ENCODE measurements at places on chromosomes 7 and 10.

DNA sequence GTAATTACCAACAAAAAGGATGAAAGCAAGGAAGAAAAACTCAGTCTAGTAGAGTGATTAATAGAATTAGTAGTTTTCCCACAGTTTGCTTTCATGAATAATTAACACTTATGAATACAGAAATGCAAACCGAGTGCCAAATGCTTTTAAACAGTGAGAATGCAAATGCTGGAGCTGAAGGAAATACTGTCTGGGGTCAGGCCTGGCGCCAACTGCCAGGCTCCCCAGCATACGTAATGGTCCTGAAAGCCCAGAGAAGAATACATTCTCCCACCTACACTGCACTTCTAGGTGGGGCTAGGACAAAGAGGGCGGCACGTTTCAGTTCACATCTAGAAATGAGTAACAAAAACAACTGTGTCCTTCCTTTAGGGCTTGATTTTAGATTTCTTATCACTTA is 30.0 kb downstream of the GLUD1 start:
- DNase-seq = no peak

GRCh38 chr7:116786791-116787443 is 75.5 kb upstream of the CAPZA2 start:
- no peak for DNase-seq

DNA sequence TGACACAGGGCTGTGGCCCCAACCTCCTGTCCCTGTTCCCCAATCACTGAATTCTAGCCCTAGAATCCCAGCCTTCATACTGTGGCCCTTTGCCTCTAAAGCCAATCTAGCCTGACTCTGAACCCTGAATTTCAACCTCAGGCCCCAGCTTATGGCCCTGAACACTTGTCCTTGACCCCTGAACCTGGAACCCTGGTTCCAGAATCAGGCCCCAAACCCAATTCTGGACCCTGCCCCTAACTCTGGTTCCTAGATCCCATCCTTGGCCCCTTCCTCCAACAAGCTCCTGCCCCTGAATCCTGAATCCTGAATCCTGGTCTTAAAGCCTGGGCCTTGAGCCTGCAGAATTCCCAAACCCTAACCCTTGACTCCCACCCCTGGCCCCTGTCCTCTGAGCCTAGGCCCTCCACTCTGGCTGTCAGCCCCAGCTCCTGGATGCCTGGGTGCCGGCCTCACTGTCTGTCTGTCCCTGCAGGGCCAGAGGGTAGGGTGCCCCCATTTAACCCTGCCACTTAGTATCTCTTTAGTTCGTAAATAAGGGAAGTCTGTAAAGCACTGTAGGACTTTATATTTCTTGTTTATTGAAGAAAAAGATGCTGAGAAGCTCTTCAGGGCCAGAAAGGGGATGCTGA is 1.3 kb downstream of the INPP5A start:
- DNase-seq = no peak

DNA sequence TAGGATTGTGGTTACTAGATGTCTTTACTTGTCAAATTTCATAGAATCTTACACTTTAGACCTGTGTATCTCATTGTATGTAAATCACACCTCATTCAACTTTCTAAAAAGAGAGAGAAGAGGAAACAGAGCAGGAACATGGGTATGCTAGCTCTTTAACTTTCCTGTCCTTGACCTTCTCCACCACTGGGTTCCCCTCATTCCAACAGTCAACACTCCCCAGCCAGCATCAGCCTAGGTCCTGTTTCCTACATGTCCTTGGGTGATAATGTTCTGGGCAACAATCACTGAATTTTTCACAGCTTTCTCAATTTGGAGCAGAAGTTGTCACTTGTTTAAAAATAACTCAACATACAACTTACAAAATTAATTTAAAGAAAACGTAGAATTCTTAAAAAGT is 9.2 kb upstream of the UNC5B start:
- DNase-seq = no peak

- no peak for DNase-seq
These were observed 234.7 kb upstream of the CACNA2D1 start for GRCh38 chr7:82678259-82678658.

DNA sequence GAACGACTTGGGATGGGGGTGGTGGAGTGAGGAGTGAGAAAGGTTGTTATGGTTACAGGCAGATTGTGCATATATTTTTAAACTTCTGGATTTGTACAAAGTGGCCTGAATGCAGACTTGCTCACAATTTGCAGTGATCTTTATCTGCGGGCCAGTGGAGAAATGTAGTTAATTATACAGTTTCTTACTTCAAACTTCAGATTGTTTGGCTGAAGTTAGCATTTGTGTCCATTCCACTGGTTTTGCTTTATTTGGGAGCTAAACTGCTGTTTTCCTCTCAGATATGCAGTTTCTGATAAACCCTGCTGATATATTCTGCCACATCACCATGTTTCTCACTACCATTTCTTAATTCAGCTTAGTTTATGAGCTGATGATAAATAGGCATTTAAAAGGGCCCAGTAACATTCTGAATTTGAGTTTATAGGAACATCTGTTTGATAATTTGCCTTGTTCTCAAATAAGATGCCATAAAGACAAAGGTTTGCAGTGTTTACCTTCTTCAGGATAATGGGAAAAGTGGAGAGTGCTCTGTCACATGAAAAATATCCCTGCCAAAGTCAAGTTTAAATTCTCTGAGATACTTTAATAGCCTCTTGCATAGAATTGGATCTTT is 170.1 kb downstream of the ST7 start:
- no peak for DNase-seq

GRCh38 chr7:116630932-116631671 is 40.9 kb upstream of the MET start:
- DNase-seq = no peak

GRCh38 chr10:13788711-13789447 is 202.1 kb downstream of the PRPF18 start:
- no peak for DNase-seq

- no peak for DNase-seq
These were observed at the start of gene MMD2 for GRCh38 chr7:4958477-4959301. Gene MMD2 (minus strand): TSS chr7:4959187. CDS start chr7:4959017, 170 bp downstream.

DNA sequence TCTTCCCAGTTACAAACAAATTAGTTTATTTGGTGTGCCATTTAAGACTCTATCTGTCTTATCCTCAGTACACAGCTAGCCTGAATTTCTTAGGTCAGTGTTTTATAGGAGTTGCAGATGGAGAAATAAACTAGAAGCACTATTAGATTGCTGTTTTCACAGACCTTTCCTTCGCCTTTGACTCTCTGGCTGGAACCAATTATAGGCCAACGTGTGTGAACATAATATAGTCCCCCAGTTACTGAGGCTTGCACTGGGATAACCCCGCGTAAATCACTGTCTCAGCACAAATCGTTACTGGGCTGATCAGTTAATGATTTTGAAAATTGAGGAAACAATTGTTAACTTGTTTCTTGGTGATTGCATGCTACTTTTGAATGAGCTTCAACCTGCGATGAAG is 233.4 kb downstream of the GFRA1 start:
- DNase-seq = no peak

DNA sequence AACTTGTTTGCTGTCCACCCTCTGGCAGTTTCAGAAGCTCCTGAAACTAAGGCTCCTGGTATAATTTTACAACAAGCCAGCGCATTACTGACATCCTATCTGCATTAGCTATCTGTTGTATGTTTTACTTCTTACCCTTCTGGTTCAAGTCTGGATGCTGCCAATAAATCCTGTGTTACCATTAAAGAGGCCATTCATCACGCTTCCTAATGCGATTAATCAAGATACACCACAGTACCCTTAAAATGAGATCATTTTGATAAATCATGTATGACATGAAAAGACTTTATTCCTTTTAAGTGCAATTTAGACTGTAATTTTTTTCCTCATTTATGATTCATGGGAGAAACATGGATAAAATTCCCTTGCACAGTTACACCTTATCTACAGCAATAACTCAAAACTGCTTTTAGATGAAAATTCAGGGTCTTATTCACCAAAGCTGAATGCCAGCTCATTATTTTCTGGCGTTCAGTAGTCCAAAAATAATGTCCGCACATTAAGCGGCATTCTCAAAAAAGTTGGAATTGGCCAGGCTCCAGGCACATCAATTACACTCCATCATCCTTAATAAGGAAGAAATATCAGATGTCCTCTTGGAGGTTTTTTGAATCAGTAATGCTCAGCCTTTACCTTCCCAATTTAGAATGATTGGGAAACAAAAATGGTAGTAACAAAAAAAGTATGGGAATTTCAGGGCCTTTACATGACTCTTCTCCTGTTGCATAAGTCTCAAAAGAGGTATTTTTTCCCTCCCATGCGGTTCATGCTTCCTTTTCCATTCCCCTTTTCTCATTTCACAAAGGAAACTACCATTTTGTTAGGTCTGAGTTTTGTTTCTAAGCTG is 878.5 kb downstream of the LRMDA start:
- no peak for DNase-seq

GRCh38 chr10:77598606-77599005 is 39.0 kb downstream of the KCNMA1 start:
- no peak for DNase-seq

DNA sequence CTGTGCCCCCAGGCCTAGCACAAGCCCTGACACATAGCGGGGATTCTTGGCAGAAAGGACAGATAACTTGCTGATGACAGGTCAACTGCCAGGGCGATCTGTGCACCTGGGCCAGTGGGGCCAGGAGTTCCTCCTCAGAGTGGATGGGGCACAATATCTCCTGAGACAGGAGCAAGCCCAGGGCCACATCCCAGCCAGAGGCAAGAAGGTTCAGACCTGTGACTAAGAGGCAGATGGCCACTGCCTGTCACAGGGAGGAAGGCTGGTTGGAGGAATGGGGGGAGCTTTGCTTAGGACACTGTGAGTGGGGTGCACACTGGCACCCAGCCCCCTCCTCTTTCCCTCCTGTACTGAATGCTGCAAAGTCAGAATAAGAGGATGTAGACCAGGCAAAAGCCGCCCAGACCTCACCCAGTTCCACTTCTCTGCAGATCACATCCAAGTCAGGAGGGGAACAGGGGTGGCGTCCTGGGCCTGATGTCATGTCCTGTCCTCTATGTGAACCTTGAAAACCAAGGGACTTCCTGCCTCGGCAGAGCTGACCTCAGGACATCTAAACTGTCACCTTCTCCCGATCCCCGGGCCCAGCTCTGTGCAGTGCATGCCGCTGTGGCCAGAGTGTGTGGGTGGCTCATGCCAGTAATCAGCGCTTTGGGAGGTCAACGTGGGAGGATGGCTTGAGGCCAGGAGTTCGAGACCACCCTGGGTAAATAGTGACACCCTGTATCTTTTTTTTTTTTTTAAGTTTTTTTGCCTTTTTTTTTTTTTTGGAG is 1.3 kb downstream of the GUSB start:
- peak; percentile 54 for DNase-seq

DNA sequence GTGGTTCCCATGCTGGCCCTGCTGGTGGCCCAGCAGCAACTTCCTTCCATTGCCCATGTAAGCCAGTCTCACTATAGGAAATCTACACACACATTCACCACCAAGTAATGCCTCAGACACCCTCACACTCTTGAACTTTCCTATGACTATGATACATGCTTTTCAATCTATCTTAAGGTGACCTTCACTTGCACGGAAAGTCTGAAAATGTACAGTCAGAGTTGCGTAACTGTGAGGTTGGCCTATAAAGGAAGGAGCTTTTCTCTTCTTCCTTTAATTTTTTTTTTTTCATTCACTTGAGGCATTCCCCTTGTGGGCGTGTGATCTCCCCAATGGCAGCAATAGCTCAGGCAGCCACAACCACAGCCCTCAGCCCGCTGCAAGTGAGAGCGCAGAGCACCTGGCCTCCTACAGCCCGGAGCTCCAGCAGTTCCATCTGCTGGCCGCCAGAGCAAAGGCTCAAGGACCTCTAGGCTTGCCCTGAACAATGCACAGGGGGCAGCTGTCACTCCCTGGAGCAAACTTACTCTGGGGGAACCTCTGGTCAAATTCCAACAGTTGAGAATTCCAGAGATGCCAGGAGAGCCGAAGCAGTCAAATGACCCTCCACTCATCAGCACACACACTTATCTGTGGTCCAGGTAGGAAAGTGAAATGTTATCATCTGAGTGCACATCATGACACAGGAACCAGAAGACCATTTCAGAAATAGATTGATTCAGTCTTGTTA is 123.1 kb upstream of the ADO start:
- peak; percentile 54 for DNase-seq

DNA sequence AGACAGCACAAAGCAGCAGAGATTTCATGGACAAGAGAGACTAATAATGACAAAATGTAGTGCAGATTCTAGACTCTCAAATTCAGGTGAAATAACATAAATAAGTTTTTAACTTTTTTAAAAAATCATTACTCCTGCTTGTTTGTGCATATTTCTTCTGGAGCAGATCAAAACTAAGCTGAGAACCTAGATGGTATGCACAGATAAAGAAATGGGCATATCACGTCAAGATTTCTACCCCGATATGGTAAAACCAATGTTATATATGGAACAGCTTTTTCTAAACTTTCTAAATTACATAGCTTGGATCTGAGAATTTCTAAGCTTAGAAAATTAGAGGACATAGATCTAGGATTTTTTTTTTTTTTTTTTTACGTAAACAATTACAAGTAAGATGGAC is 18.2 kb downstream of the TWIST1 start:
- no peak for DNase-seq

DNA sequence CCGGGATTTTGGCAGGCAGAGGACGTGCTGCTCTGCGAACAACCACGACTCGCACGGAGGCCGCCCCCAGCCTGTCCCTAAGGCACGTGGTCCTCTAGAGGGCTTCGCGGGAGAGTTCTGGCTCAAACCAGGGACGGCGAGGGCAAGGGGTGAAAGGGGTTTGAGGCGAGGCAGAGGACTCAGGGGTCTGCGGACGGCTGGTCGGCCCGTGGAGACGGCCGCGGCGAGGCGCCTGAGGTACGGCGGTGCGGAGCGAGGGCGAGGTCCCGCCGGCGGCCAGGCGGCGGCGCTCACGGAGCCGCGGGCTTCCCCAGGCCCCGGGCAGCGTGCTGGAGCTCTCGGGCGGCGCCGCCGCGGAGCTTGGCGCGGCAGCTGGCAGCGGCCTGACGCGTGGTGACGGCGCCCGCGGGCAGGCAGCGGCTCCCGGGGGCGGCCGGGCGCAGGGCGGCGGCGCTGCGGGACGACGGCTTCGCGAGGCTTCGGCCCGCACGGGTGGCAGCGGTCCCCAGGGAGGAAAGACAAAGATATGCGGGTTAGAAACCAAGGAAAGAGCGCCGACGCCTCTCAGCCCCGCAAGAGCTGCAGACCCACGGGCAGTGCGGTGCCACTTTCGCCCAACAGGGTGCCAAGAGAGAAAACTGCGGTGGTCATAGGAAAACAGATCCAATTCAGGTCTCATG is 44.8 kb downstream of the ZNF800 start:
- peak; percentile 50 for DNase-seq

- no peak for DNase-seq
These were observed 9.7 kb downstream of the CAMK1D start for GRCh38 chr10:12358863-12359564.

All from effector memory CD4-positive, alpha-beta T cell (primary cell).